ENCODE measurements at places on chromosomes 7 and 10.
A peak's percentile ranks its signal among the peaks of the same experiment; 100 is the strongest.

GRCh38 chr10:76558586-76558985, 1079.0 kb downstream of the KCNMA1 start:
- DNase-seq = no peak

GRCh38 chr7:127760436-127761031, 108.5 kb downstream of the SND1 start:
- no peak for DNase-seq

DNA sequence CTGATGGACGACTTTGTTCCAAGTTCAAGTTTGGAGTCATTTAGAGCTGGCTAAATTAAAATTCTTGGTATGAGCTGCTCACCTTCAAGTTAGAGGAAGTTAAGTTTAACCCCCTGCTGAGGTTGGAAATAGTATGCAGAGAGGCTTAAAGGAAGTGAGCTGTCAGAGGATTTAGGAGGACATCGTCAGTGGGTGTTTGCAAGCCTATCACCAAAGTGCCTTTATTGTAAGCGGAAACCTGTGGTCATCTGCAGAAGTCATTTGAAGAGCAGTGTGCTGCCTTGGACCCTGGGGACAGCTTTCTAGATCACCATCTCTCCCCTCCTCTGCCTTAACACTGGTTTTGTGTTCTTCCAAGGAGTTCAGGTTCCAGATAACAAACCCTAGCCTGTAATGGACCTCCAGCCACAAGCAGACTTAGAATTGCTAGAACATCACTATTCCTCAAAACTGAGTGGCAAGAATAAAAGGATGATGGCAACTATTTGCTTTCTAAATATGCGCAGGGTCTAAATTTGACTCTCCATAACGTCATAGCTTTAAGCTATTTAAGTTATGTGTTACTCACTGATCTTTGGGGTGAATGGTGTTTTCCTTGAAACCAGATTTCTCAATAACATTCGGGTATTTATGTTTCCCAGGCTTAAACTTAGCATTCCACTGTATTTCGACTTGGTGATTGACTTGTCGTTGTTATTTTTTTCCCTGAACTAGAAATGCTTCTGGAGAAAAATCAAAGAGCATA, 93.4 kb downstream of the SLC39A12 start:
- DNase-seq = peak; percentile 33

- no peak for DNase-seq
These were observed 40.3 kb downstream of the PPIF start for GRCh38 chr10:79387466-79387973.

- DNase-seq = no peak
These were observed 15.6 kb upstream of the MKRN1 start for GRCh38 chr7:140494867-140495266.

DNA sequence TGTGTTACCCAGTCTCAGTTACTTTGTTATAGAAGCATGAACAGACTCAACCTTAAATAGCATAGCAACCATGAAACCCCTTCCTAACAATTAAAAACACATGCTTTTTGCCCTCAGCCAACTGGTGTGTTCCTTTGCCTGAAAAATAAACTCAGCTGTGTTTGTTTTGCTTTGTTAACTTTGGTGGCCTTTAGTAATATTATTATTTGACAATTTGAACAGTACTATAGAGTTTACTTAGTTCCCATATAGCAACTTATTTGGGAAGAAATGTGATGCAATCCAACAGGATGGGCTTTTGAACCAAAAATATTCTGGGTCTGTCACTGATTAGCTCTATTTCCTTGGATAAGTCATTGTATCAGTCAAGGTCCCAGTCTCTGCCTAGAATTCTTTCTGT, 22.5 kb upstream of the MKLN1 start:
- DNase-seq = no peak

- DNase-seq = no peak
These were observed 430 bp downstream of the PON3 start for GRCh38 chr7:95395755-95396135.

DNA sequence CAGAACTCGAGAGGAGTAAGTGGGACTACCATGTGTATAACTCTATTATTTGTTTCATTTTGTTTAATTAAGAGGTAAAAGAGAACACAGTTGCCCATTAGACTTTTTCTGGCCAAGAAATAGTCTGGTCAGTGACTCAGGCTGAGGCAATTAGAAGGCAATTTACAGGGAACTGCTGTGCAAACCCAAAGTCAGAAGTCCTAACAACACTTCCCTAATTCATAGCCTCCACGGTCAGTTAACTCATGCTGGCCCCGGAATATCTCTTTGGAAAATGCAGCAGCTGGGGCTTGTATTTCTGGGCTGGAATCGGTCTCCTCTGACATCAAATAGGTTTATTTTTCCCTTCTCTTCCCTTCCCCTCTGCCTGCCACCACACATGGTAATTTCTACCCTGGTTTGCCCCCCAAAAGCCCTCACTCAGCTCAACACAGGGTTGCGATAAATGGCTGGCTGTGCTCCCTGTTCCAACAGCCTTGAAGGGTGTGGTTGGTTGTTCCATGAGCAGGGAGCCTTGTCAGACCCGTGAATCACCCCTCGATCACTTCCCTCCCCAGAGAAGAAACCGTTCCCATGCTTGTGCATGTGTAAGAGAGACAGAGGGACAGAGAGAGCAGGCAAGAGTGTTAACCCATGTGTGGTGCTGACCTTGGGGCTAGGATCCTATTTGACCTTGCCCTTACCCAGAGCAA, 5.3 kb downstream of the SH3PXD2A start:
- no peak for DNase-seq

DNA sequence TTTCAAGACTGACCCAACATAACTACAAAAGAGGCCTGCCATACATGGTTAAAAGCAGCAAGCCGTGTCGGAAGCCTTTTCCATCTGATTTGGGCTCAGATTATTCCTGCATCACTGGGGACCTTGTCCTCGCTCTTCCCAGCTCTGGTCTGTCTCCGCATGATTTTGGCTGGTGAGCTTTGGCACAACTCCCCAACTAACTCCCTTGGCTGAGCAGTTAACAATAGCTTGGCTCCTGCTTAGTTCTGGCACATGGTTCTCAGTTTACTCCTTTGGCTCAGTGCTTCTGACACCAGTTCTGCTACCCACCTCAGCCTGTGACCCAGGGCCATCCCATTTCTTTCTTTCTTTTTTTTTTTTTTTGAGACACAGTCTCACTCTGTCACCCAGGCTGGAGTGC, 17.0 kb downstream of the AGK start:
- DNase-seq = no peak

DNA sequence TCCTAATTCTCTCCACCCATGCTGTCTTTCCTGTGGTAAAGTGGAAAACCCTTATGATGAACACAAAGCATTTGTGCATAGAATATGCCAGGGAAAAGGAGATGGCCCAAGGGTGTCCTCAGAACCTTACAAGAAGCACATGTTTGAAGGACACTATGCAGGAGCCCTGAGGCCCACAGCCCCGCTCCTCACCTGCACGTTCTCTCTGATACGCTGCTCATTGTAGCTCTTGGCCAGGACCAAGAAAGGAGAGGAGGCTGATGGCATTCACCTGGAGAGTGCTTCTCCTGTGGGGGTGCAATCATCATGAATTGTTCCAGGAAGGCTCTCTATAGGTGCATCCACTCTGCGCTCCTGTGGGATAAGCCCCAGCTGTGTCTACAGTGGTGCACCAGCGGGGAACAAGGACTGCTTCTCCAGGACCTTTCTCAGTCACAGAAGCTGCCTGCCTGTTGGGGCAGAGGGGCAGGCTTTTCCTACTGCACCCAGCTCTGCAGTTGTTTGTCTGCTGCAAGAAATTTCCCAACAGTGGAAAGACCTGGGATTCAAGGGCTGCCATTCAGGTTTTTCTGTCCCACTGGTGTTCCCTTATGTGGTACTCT, 19.9 kb downstream of the AKR1C2 start:
- no peak for DNase-seq

GRCh38 chr7:94912085-94912484, 4.7 kb downstream of the PPP1R9A start:
- DNase-seq = no peak

- DNase-seq = no peak
These were observed 7.3 kb upstream of the NKX6-2 start for GRCh38 chr10:132793213-132793612.

- DNase-seq = no peak
These were observed 34.7 kb downstream of the MET start for GRCh38 chr7:116706668-116707126.

GRCh38 chr10:102407425-102408130, 11.0 kb downstream of the PSD start:
- no peak for DNase-seq

All from iPS DF 19.7 (cell line).